ENCODE measurements at places on chromosomes 2 and 18. TPM values are rescaled to one million over a fixed set of nuclear protein-coding genes. Genes with fewer than 3 reads are reported as not detected.

The FBXO48 gene
- total RNA-seq: 0.98 TPM

The CNTNAP5 gene
- total RNA-seq: not detected

The ABCG8 gene
- not detected for total RNA-seq

The HOXD4 gene
- total RNA-seq: 2.6 TPM

Data from lower leg skin (tissue), 4 donors.